ENCODE measurements at places on chromosomes 16 and 17.

DNA sequence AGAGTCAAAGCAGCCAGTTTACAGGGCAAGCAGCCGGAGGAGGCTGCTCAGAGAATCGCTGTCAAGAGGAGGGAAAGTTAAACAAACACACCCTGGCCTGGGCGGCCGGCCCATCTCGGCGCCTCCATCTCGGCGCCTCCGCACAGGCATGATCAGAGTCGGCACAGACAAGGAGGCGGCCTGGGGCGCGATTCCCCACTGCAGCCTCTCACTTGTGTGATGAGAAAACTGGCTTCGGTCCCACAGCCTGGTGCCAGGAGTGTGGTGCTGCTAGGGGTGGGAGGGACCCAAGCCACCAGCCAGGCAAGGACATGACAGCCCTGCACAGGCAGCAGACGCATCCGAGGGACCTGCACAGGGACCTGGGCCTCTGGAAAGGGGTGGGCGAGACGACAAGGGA is 17.7 kb downstream of the SLC38A10 start:
- DNase-seq: no peak

- DNase-seq: no peak
Observed at GRCh38 chr17:30782206-30782605, 42.3 kb downstream of the CRLF3 start.

DNA sequence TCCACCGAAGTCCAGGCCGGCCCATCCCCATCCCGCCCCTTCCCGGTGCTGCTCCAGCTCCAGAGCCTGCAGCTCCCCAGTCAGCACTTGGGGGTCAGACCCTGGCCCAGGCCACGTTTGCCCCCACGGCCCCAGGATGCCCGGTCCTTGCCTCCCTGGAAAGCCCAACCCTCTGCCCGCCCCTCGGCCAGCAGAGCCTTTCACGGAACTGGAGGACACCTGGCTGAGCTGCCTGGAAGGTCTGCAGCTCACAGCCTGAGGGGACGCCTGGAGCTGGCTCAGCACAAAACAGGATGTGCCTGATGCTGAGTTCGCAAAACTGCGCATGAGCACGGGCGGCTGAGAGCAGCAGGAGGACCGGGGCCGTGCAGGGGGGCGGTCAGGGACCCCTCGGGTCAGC is 29.7 kb upstream of the SSTR5 start:
- DNase-seq: no peak

- no peak for DNase-seq
Observed at GRCh38 chr16:83098536-83098935, 471.8 kb downstream of the CDH13 start.

- DNase-seq: no peak
Observed at GRCh38 chr17:54754560-54754959, 146.1 kb upstream of the TOM1L1 start.

DNA sequence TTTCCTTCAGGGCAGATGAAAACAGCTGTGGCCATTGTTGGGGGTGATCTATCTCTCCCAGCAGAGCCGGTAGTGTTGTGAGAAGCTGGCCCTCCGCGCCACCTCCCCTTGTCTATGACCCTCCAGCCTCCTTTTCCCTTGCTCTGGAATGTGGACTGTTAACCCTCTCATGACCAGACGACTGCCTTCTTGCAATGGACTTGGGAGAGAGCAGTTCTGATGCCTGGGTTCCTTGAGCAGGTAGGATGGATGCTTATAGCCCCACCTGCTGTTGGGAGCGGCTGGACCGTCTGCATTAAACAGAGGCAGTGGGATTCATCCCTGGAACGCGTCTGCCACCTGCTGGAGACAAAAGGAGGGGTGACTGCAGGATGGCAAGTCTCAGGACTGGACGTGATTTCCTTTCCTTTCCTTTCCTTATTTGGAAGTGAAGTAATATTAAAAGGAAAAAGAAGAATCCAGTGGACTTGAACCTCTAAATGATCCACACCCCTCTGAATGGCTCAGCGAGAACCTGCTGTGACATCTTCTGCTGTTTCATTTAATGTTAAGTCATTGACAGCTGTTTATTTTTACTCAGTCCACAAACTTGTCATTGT is 1.8 kb upstream of the SOST start:
- DNase-seq: peak; percentile 92

- no peak for DNase-seq
Observed at GRCh38 chr16:24525970-24526559, 13.3 kb upstream of the RBBP6 start.

- no peak for DNase-seq
Observed at GRCh38 chr16:7013990-7014389, 318.7 kb upstream of the RBFOX1 start.

GRCh38 chr17:33140413-33141099 is 148.9 kb downstream of the SPACA3 start:
- DNase-seq: no peak

- no peak for DNase-seq
Observed at GRCh38 chr16:1197237-1197866, 27.7 kb downstream of the TPSG1 start.

DNA sequence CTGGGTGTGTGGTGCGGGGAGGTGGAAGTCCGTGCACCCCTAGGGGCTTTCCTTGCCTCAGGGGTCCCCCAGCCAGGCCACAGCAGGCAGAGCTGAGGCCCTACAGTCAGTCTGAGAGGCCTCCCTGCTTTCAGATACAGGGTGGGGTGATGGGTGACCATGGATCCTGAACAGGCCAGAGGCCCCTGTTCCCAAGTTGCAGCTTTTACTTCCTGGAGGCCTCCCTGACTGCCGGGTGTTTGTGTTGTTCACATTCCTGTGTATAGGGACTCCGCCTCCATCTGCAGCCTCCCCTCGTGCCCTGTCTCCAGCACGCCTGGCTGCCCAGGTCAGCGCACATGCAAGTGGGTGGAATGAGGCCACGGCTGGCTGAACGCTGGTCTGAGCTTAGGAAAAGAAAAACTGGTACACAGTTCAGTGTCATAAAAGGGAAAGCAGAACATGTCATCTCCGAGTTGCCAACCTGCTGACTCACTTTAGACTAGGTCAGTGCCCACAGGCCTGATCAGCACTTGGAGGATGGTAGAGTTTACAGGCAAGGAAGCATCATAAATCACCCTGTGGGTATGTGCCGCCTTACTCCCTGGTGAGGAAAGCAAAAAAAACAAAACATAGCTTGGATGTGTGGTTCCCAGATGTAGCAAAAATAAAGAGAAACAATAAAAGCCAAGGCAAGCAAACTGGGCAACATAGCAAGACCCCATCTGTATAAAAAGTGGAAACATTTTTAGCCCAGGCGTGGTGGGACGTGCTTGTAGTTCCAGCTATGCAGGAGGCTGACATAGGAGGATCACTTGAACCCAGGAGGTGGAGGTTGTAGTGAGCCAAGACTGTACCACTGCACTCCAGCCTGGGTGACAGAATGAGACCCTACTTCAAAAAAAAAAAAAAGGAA is 6.2 kb upstream of the SLC7A6 start:
- DNase-seq: no peak

DNA sequence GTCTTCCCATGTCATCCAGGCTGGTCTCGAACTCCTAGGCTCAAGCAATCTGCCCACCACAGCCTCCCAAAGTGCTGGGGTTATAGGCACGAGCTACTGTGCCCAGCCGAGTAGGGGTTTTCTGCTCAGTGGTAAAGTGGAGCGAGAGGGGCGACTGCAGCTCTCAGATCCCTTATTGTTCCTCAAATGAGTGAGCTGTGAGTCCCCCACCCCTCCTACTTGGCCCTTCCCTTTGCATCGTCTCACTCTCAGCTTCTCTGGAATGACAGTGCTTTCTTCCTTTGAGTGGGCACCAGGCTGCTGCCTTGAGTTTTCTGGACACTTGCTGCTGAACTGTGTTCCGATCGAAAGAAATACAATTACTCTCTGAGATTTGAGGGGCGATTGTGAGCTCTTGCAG is 63.5 kb downstream of the MSI2 start:
- no peak for DNase-seq

- DNase-seq: peak; percentile 75
Observed at GRCh38 chr17:17354560-17355349, 51.6 kb downstream of the NT5M start.

- DNase-seq: no peak
Observed at GRCh38 chr16:1601489-1601888, 10.4 kb downstream of the IFT140 start.

- no peak for DNase-seq
Observed at GRCh38 chr16:53056392-53056881, 1.6 kb downstream of the CHD9 start.

- no peak for DNase-seq
Observed at GRCh38 chr16:12113523-12114345, 137.2 kb downstream of the SNX29 start.

GRCh38 chr17:57858838-57859237 is 9.0 kb upstream of the MRPS23 start:
- no peak for DNase-seq

GRCh38 chr17:2232244-2232638 is 71.3 kb downstream of the SMG6 start:
- no peak for DNase-seq

DNA sequence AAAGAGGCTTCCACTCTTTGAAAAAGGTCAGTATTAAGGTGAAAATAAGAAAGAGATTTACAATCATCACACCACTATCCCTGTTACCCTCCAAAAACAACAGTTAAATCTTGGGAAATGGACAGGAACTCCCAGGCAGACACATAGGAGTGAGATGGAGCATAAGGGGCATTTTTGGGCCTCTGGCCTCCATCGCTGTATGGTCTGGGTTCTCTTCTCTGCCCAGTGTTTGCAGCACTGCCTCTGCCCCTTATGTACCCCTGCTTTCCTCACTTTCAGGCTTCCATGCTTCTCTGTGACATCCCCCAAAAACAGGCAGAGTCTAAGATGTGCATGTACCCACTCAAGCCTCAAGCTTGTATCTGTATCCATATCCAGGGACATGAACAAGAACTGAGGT is 630 bp upstream of the HOXB2 start:
- DNase-seq: no peak

GRCh38 chr16:6732166-6732565 is 600.5 kb upstream of the RBFOX1 start:
- no peak for DNase-seq

DNA sequence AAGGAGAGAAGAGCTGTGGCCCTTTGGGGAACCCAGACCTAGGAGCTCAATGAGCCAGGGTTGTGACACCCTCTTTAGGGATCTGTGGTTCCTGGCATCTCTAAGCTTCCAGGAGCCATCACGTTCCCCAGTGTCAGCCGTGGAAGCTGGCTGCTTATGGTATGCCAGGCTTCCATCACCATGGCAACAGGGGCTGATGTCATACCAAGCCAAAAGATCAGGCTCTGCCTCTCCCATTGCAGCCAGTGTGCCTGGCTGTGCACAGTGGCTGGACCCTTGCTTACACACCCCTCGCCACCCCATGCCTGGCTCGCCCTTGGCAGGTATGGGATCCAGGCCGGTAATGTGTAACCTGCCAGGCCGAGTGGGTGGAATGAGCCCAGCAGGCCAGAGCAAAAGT is 91.1 kb downstream of the SSH2 start:
- DNase-seq: no peak

- DNase-seq: no peak
Observed at GRCh38 chr16:19522760-19523159, 862 bp upstream of the GDE1 start.

- DNase-seq: no peak
Observed at GRCh38 chr16:1460602-1461138, 14.2 kb downstream of the CLCN7 start.

DNA sequence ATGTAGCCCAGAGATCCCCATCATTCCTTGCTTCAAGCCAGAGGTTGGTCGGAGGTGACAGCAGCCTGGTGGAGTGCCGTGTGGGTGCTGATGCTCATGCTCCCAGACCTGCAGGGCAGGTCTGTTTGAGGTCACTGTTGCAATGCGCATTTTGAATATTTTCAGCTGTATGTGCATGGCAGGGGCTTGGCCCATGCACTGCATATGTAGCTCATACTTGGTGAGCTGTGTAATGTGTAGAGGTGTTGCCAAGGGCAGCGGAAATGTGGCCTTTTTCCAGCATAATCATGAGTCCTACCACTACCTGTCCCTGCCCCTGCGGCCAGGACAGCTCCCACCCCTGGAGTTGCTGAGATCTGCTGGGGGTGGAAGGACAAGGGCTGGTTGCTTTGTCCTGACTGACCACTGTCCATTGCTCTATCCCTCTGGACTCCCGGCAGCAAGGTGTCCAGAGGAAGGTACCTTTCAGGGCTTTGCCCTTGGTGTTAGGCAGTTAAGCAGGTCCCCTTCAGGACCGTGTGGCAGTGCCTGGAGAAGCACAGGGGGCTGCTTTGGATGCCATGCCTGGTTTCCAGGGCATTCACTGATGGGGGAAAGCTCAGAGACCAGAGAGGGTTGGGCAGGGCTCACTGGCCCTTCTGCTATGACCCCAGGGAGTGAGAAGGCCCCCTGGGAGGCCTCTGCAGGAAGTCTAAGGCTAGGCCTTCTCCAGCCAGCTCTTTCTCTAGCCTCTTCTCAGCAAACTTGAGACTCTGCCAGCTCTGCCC is 215.2 kb downstream of the NTN1 start:
- no peak for DNase-seq

DNA sequence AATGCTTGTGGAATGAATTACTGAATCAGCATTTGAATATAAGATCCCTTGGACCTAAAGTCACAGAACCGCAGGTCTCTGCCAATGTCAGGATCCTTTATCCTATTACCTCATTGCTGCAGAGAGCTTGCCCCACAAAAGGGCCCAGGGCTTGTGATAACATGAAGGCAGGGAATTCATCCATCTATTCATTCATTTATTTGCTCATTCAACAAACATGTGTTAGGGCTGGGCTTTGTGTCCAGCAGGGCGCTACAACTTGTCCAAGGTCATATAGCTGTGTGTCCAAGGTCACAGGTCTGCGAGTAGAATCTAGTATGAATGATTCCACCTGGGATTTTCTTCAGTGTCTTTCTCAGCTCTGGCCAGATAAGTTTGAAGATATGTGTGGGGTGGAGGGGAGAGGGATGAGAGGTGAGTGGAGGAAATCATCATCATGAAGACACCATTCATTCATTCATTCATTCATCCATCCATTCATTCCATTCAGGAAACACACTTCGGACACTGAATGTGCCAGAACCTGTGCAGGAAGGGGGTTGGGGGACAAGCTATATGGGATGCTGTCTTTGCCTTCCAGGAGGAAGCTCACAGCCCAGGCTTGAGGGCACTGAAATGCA is 1.3 kb upstream of the UNC45B start:
- DNase-seq: no peak

GRCh38 chr17:57636985-57637665 is 108.0 kb downstream of the CCDC182 start:
- no peak for DNase-seq

DNA sequence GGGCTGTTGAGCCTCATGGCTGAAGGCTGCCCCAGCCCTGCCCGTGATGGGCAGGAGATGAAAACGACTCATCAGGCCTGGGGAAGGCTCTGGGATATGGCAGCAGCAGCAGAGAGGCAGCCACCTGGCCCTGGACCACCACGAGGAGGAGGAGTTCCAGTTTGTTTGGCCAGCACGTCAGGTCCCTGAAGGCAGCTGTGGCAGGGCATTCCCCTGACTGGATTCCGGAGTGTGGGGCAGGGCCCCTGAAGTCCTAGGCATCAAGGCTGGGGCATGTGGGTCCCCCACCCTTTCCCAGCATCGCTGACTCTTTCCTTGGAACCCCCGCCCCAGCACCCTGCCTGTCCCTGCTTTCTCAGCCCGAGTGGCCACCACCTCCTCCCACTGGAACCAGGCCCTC is 197.4 kb downstream of the ZNF423 start:
- no peak for DNase-seq

- DNase-seq: peak; percentile 58
Observed at GRCh38 chr16:68319185-68319908, 8.5 kb downstream of the PRMT7 start.

- DNase-seq: no peak
Observed at GRCh38 chr17:78170692-78171590, 2.6 kb downstream of the SYNGR2 start.

Data from activated CD4-positive, alpha-beta T cell treated with anti-CD3 and anti-CD28 coated beads, Interleukin-2, amount 50 U/mL, for 16 hours (primary cell).